NCI-H460 (cell line): ENCODE measurements at places on chromosomes 3 and 15. TPM values are rescaled to one million over a fixed set of nuclear protein-coding genes. Genes with fewer than 3 reads are reported as not detected.

DNA sequence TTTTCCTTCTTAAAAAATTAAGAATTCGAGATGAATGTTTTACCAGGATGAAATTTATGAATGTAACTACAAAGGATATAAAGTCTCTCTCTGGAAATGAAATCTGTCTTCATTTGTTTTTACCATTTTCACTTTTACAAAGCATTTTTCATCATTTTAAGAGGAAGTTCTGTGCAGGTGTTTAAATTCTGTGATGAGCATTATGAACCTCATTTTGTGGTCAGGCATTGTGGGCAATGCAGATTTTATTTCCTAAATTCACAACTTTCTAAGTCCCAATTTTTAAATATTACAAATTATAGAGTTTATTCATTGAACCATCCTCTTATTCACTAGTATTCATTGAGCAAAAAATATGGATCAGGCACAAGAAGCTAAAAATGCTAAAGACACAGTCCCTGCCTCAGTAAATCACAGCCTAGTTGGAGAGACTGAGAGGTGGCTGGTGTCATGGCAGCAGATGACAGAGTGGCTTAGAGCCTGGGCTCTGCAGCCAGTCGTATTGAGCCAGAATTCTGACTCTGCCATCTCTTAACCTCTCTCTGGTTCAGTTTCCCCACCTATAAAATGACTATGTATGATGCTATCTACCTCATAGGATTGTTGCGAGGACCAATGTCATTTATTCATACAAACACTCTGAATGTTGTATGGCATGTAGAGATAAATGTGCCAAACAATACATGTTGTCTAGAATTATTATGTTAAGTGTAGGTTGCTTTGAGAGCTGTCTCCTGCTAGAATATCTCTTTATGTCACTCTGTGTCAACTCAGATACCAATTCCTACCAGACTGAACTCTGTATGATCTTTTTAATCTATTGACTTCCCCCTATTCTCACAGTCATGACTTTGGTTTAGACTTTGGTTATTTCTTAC, 7.5 kb upstream of the TGFBR2 start:
- no peak for DNase-seq

DNA sequence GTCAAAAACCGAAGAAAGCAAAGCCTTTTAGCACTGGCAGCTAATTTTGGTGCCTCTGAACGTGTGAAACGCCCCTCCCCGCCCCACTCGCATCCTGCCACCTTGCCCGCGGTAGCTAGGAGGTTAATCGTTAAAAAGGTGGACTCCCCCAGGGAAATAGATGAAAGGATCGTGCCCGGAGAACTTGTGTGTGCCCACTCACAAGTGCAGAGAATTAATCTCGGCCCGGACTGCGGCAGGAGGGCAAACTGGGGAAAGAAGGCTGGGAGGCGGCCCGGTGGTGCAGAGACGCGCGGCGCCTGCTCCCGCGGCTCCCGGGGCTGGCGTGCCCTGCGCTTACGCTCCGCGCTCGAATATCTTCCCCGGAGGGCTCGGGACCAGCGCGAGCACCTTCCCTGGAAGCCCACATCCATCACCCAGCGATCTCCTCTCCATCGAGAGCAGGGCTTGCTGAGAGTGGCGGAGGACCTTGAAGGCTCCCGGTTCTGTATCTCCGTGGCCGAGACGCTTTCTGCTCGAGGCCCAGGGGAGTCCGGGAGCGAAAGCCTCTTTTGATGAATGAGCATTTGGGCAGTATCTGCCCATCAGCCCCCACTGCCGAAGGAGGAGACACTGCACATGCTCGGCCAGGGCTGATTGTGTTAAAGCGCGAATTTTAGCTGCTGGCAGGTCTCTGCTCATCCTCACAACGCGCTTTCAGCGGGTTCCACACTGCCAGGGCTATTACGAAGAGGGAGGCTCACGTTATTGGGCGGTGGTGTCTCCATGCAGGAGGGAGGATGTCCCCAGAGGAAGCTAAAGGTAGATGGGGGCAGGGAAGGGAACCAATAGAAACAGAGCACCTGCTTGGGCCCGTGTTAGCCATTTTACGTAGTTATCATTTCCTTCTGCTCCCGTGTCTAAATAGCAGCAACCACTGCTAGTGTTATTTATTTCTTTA, 1.3 kb upstream of the SPTSSB start:
- DNase-seq, result no peak

- DNase-seq, result no peak
Measured at GRCh38 chr3:194521510-194522260, 34.9 kb upstream of the ATP13A3 start.

- DNase-seq, result no peak
Measured at GRCh38 chr3:47854720-47855455, 52.0 kb downstream of the DHX30 start.

DNA sequence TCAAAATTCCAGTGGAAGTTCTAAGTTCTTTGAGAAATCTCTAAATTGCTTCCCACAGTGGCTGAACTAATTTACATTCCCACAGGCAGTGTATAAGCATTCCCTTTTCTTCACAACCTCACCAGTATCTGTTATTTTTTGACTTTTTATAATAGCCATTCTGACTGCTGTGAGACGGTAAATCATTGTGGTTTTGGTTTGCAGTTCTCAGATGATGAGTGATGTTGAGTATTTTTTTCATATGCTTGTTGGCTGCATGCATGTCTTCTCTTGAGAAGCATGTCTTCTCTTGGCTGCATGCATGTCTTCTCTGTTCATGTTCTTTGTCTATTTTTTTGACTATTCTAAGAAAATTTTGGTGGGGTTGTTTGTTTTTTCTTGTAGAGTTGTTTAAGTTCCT, 499.6 kb upstream of the CCDC54 start:
- DNase-seq, result no peak

- no peak for DNase-seq
Measured at GRCh38 chr3:72322264-72322976, 525.8 kb downstream of the SHQ1 start.

DNA sequence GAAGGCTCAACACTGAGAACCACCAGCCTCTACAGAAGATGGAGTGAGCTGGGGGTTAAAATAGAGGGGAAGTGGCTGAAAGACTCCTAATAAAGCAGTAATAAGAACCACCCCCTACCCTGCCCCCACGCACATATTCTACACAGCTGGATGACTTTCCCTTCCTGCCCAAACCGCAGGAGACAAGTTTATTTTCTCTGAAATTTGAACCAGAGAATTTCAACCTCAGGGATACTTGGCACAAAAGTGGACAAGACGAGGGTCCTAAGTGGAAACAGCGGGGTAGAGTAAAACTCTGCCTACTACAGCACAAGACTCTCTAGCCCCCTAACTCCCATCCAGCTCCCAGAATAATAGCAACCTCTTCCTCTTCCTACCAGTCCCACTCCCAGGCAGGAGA, 28.4 kb downstream of the USF3 start:
- DNase-seq, result no peak

- DNase-seq, result no peak
Measured at GRCh38 chr15:63015618-63016017, 26.9 kb upstream of the TPM1 start.

- no peak for DNase-seq
Measured at GRCh38 chr3:175274056-175274455, 414.9 kb downstream of the NAALADL2 start.

- DNase-seq, result no peak
Measured at GRCh38 chr3:72739531-72740466, 108.4 kb downstream of the SHQ1 start.

The CCR8 gene
- not detected in 2 replicates for total RNA-seq

GRCh38 chr3:169260296-169260695, 403.2 kb downstream of the MECOM start:
- no peak for DNase-seq

- DNase-seq, result no peak
Measured at GRCh38 chr3:57006949-57007419, 53.5 kb upstream of the SPATA12 start.

- no peak for DNase-seq
Measured at GRCh38 chr15:23561914-23562313, 3.6 kb upstream of the MKRN3 start.

The IVD gene
- total RNA-seq, result 19.0 and 27.2 TPM in 2 replicates

- no peak for DNase-seq
Measured at GRCh38 chr3:50520849-50521248, 17.4 kb upstream of the CACNA2D2 start.

GRCh38 chr15:34964277-34964676, 5.3 kb downstream of the AQR start:
- no peak for DNase-seq

DNA sequence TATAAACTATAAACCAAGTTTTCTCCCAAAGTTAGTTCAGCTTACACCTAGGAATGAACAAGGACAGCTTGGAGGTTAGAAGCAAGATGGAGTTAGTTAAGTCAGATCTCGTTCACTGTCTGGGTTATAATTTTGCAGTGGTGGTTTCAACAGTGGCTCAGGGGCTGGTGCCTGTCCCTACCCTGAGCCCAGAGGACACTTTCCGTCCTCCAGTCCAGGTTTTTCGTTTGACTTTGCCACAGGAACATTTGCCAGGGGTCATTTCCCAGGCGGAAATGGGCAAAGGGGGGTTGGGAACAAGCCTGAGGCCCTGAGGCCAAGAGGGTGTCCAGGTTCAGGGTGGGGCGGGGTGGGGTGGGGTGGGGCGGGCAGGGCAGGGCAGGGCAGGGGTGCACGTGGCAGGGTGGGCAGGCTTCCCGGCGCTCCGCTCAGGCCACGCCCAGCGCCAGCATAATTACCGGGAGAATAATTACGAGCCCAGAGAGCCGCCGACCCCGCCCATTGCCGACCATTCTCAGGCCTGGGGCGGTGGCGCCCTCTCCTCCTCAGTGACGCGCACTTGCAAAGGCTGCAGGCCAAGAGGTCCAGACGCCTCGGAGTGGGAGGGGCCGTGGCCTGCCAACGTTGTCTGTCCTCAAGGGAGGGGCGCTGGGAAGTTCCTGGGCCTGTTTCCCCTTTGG, 70.4 kb downstream of the KLF13 start:
- DNase-seq, result peak; percentile 86

DNA sequence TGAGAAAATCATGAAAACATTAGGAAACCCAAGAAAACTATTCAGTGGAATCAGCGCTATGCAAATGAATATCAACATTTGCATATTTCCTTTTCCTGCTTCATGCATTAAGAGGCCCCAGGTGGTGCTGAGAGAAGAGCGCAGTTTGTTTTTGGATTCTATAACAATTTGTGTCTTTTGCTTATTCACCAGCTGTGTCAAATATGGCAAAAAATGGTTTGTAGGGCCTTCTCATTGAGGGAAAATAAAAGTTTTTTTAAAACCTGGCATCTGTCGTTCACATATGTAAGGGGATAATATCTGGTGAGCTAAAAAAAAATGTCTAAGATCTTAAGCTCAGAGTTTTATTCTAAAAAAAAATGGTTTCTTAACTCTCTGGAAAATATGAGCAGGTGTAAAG, 122.5 kb upstream of the ROBO2 start:
- no peak for DNase-seq

DNA sequence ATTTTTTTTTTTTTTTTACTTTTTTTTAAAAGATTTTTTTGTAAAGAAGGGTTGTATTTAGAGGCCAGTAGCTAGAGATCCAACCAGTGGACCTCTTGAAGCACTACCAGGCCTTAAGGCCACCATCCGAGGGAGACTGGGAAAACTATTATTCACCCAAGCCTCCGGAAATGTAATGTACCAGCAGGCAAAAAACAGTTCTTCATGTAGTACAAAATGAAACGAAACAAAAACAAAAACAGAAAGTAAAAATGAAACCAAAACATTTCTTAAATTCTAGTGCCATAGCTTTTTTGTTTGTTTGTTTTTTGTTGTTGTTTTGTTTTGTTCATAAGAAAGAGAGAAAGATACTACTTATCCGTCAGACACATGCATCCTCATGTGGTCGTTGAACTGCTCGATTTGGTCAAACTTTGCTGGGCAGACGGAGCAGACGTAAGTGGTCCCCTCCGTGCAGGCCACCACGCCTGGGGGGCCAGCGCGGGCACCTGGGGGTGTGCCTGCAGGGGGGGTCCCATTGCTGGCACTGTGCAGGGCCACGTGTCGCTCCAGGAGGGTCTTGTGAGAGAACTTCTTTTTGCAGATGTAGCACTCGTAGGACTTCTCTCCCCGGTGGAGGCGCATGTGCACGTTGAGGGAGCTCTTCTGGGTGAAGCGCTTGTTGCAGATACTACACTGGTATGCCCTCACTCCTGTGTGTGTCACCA, 45.0 kb downstream of the TIGIT start:
- DNase-seq, result no peak

The PYGO1 gene
- total RNA-seq, result 13.0 and 14.2 TPM in 2 replicates

The ANKRD63 gene
- not detected in 2 replicates for total RNA-seq

The HTR3E gene
- total RNA-seq, result not detected in 2 replicates

DNA sequence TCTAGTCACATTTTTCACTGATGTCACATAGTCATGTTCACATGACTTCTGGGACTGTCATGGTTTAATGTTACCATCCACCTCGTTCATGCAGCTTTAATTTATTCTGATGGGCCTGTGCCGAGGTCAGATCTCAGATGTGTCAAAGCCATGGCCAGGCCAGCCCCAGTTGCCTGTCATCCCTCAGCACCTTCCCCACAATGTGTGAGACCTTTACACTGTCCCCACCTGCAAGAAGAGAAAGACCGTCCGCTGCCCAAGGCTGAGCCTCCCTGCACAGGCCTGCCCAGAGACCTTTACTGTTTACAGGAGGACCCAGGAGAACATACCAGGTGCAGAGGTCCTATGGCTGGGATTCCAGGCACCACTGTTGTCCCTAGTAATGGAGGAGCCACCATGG, 12.8 kb upstream of the KLF15 start:
- DNase-seq, result no peak

- no peak for DNase-seq
Measured at GRCh38 chr15:48418343-48418742, 87.1 kb downstream of the DUT start.

- no peak for DNase-seq
Measured at GRCh38 chr3:52518723-52519444, 14.8 kb downstream of the NT5DC2 start.

DNA sequence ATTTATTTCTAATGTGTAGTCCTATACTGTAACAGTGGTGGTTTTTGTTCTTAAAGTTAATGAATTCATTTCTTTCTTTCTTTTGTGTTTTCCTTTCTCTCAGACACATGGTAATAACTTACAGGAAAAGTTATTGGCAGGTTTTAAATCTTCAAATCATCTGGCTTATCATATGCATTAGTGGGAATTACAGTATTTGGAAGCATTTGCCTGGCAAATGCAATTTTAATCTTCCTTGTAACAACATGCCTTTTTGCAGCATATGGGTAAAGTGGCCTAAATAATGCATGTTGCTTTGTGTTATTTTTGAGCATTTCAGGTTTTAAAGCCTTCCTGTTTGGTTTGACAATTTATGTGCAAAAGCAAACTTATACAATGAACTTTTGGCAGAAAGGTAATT, 66.8 kb downstream of the GALK2 start:
- no peak for DNase-seq

DNA sequence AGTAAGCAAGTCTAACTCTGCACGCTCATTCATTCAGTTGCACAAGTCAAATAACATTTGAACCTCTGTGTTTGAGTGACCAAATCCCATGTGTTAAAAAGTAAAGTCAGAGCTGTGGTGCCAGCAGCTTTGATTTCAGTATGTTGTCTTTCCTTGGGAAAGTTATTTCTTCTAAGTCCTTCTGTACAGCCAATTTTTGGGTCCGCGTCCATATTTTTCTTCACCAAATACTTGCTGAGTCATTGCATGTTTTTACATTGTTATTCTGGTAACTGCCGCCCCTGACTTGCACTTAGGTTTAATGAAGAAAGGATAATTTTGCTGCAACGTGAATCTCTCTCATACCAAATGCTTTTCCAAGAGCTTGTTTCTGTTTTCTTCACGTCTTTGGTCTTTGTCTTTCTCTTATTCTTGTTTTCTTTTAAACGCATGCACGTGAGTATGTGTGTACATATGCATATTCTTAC, 56.7 kb downstream of the PLS1 start:
- no peak for DNase-seq

The ZFAND6 gene
- total RNA-seq, result 81.4 and 91.6 TPM in 2 replicates

- no peak for DNase-seq
Measured at GRCh38 chr15:88828791-88829190, 25.6 kb downstream of the ACAN start.

GRCh38 chr15:79523266-79523665, 91.1 kb downstream of the MINAR1 start:
- DNase-seq, result no peak
